ENCODE measurements at places on chromosomes 2 and 18.
A peak's percentile ranks its signal among the peaks of the same experiment; 100 is the strongest.

GRCh38 chr2:120783969-120784372 lies 48.3 kb downstream of the GLI2 start:
- no peak for DNase-seq

DNA sequence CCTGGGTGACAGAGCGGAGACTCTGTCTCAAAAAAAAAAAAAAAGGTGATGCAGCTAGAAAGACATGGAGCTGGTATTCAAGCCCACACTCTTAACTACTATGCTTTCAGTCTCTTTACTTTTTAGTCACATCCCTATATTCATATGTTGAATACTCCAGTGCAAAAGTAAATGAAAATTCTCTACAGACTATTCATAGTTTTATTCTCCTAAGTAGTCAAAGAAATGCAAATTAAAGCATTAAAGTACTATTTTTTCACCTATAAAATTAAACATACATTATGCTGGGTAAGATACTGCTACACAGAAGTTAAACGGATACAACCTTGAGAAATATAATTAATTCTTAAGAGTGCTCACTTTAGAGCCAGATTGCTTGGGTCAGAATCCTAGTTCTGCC lies 7.6 kb downstream of the CUL3 start:
- DNase-seq, result no peak

DNA sequence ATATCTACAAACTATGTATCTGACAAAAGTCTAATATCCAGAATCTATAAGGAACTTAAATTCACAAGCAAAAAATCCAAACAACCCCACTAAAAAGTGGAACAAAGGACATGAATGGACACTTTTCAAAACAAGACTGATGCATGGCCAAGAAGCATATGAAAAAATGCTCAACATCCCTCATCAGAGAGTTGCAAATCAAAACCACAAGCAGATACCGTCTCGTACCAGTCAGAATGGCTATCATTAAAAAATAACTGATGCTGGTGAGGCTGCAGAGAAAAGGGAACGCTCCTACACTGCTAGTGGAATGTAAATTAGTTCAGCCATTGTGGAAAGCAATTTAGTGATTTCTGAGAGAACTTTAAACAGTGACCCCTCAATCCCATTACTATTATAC lies 56.5 kb downstream of the CCBE1 start:
- no peak for DNase-seq

DNA sequence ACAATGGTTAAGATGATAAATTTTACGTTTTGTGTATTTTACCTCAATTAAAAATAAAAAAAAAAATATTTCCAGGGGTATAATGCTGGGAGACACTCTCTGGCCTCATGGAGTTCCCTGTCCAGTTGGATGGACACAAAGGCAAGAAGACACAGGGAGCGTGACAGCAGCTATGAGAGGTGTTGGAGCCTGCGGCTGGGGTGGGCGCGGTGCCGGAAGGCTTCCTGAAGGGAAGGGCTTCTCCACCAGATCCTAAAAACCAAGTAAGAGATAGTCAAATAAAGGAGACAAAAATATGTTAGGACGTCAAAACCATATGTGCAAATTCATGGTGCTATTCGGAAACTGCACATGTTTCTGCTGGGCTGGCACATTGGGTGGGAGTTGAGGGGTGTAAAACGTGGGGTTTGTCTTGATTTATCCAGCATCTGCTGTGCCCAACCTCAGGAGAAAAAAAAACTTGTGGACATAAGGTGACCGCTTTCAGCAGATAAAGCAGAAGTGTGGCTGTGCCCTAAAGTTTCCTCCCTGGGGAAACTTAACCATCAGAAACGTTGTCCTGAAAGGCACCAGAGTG lies 467.6 kb downstream of the RNF144A start:
- DNase-seq, result no peak

DNA sequence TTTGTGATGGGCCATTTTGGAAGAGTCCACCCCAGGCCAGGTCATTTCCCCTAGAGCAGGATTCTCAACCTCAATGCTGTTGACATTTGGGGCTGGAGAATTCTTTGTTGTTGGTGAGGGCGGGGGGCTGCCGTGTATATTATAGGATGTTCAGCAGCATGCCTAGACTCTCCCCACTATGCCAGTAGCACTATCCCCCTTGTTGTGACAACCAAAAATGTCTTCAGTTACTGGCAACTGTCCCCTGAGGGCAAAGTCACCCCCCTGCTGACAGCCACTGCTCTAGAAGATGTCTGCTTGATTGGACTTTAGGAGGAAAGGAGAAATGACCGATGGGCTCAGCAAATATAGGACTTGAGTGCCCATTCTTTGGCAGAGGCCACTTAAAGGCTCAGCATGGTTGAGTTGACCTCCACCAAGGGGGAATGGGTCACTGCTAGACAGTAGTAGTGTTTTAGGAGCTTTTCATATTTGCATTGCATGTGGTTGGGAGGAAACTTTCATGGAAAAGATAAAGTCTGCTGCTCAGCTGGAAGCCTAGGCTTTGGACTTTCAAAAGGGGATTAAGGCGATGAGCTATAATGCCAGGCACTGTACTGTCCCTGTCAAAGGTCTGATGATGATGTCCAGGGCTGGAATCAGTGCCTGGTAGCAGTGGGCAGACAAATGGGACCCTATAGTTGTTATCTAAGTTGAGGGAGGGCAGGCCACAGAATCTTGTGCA lies 61.1 kb upstream of the MCFD2 start:
- DNase-seq, result no peak

- no peak for DNase-seq
These were observed 42.0 kb upstream of the ACMSD start for GRCh38 chr2:134796373-134796772.

- no peak for DNase-seq
These were observed 1399.3 kb upstream of the LRRTM1 start for GRCh38 chr2:81703831-81704230.

GRCh38 chr2:24461685-24462084 lies 29.4 kb upstream of the NCOA1 start:
- no peak for DNase-seq

DNA sequence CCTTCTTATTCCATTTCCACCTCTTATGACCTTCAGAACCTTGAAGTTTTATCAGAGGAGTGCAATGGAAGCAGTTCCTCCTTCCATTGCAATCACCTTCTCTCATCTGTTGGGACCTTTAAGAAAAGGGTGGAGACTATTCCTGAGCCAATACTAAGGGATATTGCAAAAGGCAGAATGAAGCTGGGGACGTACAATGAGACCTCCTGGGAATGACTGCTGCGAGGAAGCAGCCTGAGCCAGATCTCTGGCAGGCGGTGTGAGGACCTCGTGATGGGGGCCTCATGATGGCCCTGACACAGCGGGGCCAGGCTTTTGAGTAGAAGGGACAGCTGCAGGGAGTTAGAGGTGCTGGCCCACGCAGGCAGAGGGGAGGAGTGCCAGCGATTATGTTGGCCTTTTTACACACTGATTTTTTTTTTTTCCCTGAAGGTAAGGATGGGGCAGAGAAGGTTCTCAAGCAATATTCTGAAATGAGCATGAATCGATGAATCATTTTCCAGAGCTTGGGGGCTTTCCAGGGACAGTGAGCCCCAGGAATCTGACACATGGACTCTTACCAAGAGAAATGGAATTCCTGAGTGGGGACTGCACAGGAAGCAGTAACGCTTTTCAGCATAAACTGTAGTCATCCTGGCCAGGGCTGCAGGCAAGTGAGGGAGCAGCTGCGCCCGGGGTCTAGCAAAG lies 40.0 kb upstream of the LAPTM4A start:
- DNase-seq, result peak; percentile 92

DNA sequence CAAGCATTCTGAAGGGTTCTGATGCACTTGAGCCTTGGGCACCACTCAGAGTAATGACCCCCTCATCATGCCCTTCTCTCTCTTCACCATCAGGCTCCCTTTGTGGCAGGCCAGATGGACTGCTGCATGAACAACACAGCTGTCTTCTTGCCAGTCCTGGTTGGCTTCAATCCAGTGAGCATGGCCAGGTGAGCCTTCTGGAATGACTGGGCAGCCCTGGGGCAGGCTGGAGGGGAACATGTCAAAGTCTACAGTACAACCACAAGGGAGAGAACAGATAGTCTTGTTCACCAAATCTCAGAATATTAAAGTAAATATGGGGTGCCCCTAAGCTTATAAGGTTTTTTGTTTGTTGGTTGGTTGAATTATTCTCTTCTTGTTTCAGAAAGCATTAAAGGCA lies 4.4 kb downstream of the GCKR start:
- DNase-seq, result no peak

- no peak for DNase-seq
These were observed 655 bp downstream of the NOSTRIN start for GRCh38 chr2:168802859-168803725.

- DNase-seq, result peak; percentile 29
These were observed 27.0 kb upstream of the CASP8 start for GRCh38 chr2:201233192-201233811.

- no peak for DNase-seq
These were observed 259.1 kb downstream of the GALNT13 start for GRCh38 chr2:154130821-154131220.

- no peak for DNase-seq
These were observed 17.9 kb downstream of the LPIN1 start for GRCh38 chr2:11764359-11764758.

DNA sequence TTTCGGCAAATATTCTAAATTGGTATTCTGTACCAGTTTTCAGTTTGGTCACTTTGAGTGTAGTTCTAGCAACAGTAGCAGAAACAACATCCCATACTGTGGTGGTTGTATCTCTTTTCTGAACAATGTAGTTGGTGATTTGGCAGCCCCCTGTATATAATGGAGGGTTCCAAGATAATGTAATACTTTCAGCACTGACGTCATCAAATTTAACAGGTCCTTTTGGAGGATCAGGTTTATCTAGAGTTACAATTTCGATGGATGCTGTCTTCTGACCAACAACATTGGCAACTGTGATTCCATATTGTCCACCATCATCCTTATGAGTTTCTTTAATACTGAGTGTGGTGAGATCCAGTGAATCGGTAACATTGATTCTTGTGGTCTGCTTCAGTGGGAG lies 88.0 kb downstream of the PLEKHA3 start:
- no peak for DNase-seq

- DNase-seq, result peak; percentile 84
These were observed 4.9 kb downstream of the FEV start for GRCh38 chr2:218979846-218980734.

DNA sequence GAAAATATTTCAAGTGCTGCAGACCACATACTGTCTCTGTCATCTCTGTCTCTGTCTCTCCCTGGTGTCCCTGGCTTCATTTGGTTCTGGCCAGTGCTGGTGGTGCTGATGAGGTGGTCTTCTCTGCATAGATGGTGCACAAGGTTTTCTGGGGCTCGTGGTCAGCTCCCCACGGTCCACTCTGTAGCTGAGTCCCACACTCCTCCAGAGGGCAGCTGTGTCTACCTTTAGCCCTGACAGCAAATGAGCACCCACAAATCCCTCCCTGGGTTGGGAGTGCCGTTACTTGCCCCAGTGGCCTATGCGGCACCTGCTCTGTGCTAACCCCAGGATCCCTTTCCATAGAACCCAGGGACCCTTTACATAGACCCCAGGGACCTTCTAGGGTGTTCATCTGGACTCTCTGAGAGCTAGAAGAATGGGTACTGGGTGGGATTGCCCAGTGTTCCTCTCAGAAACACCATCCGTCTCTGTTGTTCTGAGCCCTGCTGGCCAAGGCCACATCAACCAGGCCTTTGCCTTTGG lies 129.3 kb downstream of the CAPN13 start:
- DNase-seq, result no peak

- no peak for DNase-seq
These were observed 481.8 kb downstream of the SPAG16 start for GRCh38 chr2:213766062-213766461.

GRCh38 chr18:68721681-68722583 lies 7.0 kb upstream of the TMX3 start:
- DNase-seq, result no peak

- DNase-seq, result no peak
These were observed 41.0 kb downstream of the FHOD3 start for GRCh38 chr18:36338403-36338933.

- DNase-seq, result peak; percentile 89
These were observed 97.1 kb upstream of the TMEM178A start for GRCh38 chr2:39568561-39569006.

GRCh38 chr2:225008935-225009334 lies 33.3 kb downstream of the DOCK10 start:
- no peak for DNase-seq

DNA sequence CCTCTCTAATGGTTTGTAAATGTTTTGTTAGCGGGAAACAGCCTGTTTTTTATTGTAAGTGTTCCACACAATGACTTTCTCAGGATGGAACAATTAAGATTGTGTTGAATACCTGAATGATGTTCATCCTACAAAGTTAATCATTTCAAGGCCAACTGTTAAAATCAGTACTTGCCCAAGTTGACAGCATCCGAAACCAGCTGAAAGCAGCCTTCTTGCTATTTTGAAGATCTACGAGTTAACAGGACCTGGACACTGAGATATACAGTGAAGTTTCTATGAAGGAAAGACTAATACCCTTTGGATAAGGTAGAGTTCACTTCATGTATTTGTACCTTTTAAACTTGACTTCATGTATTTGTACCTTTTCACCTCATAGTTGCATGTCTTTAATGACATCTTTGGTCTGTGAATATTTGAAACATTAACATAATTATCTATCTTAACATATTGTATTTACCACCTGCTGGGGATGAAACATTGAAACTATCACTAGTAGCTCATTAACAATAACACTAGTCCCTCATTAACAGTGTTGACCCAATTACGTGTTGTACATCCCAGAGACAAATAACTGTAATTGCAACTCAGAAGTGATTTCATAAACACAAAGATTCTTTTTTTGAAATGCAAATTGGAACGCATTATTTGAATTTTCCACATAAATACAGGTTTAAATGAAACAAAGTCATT lies 556.0 kb upstream of the MEX3C start:
- no peak for DNase-seq

- DNase-seq, result no peak
These were observed 151.7 kb downstream of the ANKRD44 start for GRCh38 chr2:197158591-197159550.

GRCh38 chr2:101205521-101206479 lies 46.9 kb upstream of the CNOT11 start:
- peak; percentile 87 for DNase-seq

GRCh38 chr2:98517636-98518035 lies 73.0 kb downstream of the INPP4A start:
- no peak for DNase-seq

GRCh38 chr2:230869914-230870543 lies 5.3 kb downstream of the ITM2C start:
- DNase-seq, result no peak

DNA sequence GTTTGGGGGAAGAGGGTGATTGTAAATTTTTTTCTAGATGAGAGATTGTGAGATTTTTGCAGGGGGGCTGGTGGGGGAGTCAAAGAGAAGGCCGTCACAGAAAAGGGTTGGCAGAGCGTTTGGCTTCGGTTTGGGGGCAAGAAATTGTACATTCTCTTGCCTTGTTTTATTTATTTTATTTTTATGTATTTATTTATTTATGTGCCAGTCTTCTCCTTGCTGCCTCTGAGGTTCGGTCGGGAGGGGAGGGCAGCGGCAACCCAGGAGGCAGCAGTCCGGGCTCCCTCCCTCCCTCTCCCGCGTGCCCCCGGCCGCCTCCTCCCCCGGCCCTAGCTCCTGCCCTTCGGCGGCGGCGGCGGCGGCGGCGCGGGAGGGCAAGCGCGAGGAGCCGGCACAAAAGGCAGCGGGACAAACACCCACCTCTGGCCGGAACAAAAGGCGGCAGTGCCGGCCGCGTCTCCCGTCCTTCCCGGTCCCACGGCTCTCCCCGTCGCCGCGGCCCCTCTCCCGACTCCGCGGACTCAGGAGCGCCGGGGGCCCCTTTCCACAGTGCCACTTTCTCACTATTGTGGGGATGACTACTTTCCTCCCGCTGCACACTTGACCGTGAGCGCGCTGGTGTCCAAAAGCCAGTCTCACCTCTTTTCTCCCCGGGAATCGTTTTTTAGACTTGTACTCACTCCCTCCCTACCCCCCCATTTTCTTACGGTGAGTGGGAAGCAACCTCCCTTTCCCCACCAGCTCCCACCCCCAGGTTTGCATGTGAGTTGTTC lies 1.2 kb downstream of the BCL11A start:
- DNase-seq, result no peak

Data from fibroblast of pulmonary artery (primary cell).